RCC 7860 (cell line): ENCODE measurements at places on chromosomes 13 and 19.

DNA sequence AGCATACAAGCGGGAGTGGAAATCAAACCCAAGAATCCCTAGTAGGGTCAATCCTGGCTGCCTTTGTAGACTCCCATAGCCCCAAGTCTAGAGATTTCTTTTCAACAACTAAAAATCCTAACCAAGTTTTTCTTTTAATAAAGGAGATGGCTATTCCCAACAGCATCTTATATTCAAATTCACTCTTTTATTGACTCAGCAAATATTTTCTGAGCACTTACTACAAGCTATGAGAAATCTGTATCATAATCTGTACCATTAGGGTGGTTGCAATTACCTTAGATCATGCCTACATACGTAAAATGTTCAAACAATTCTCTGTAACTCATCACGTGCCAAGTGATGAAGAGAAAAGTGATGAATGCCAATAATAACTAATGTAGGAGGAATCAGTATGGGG lies 54.5 kb downstream of the LNX2 start:
- DNase-seq, result no peak

DNA sequence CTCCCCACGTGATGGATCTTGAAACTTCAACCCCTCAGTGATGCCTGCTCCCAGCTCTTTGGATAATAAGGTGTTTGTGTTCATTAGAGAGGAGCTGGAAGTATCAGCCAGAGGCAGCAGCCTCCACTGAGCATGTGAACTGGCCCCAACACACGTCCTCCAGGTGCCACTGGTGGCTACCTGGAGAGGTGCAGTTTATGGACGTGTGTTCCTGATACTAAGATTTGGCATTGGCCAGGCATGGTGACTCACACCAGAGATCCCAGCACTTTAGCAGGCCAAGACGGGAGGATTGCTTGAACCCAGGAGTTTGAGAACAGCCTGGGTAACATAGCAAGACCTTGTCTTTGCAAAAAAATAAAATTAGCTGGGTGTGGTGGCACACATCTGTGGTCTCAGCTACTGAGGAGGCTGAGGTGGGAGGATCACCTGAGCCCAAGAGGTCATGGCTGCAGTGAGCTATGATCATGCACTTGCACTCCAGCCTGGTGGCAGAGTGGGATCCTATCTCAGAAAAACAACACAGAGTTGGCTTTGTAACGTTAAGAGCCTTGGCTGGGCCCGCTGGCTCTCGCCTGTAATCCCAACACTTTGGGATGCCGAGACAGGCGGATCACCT lies 34.4 kb downstream of the SLC25A42 start:
- no peak for DNase-seq

GRCh38 chr19:32875428-32875827 lies 5.9 kb upstream of the SLC7A9 start:
- no peak for DNase-seq

DNA sequence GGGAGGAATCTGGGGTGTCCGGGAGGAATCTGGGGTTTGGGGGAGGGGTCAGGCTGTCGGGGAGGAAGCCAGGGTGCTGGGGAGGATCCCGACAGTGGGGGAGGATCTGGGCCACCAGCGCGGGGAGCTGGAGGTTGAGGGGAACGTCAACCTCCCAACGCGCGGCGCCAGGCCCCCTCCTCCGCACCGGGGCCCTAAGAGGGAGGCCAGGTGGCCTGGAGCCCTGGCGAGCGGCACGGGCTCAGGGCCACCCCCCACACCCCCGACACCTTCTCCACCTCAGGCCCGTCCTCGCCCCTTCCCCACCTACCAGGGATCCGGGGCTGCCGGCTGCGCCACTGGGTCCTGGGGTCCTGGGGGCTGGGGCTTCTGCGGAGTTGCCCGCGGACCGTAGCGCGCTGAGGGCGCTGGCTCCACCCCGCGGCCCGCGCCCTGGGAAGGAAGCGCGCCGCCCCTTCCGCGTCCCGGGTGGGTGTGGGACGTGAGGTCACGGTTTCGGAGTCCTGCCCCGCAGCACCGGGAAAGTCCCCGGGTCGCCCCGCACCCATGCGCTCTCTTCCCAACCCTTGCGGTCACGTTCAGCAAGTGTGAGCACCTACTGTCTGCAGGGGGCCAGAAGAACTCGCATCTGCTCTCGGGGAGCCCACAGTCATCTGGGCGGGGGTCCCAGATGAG lies at the start of gene TICAM1:
TICAM1 (minus strand) TSS at position 409 of the 675 bp plus-strand sequence. CDS start 13,335 bp downstream, outside the sequence.
- peak; percentile 55 for DNase-seq

- DNase-seq, result peak; percentile 43
These were observed 28.7 kb downstream of the CYP4F2 start for GRCh38 chr19:15869109-15869555.

DNA sequence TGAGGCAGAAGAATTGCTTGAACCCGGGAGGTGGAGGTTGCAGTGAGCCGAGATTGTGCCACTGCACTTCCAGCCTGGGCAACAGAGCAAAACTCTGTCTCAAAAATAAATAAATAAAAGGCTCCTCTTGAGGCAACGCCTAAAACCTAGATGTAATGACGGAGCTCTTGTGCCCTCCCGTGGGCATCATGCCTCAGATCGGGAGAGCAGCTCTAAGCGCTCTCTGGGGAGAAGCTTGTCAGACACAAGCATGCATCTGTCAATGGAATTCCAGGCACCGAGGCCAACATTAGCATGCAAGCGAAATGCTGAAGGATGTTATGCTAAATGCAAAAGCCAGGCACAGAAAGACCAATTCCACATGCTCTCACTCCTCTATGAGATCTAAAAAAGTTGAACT lies 45.6 kb upstream of the MRI1 start:
- DNase-seq, result peak; percentile 26

GRCh38 chr13:21871919-21872318 lies 201.0 kb downstream of the FGF9 start:
- no peak for DNase-seq

DNA sequence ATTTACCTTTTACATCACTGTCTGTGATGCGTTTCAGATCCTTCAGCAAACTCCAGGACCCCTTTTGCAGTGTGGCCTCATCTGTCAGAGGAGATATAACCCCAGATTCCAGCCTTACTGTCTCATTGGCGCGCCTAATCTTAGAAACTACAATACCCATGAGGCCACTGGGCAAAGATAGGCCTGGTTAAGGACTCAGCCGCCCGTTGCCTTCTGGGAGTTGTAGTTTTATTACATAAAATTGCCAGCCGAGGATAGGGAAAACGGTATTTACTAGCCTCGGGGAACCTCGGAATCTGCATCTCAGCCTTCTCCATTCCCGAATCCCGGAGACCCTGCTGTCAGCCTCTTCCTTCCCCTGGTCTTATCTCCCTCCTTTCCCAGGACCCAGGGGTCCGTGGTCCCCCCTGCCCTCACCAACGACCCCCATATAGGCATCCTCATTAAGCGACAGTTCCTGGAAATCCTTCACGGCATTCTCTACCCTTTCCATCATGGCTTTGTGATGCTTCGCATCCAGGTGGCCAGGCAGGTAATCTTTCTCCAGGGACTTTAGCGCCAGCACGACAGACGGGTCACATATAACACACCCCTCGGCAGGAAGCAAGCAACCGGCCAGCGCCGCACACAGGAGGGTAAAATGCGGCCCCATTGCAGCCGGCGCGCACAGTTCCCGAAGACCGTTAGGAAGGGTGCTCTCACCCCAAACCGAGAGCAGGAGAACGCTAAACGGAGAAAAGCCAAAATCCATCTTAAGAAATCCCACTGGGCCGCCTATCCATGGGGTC lies 1.3 kb downstream of the IZUMO1 start:
- peak; percentile 4 for DNase-seq

GRCh38 chr19:43727593-43727853 lies 11.6 kb downstream of the IRGC start:
- no peak for DNase-seq

DNA sequence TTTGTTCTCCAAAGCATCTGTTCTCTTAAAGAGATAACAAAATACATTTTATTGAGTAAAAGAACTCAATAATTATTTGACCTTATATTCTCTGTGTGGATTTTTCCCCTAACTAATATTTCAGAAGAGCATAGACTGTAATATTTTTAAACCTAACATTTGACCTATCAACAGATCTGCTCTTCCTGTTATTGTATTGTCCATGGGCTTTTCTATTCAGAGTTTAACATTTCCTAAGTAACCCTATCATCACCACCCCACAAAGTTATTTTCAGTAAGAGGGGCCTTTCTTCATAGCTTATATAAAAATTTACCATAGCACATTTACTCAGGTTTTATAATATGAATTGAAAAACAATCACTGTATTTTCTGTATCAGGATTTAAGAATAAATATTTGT lies 17.5 kb downstream of the POLR1D start:
- no peak for DNase-seq

- no peak for DNase-seq
These were observed 3.3 kb downstream of the DOT1L start for GRCh38 chr19:2166741-2167738.

DNA sequence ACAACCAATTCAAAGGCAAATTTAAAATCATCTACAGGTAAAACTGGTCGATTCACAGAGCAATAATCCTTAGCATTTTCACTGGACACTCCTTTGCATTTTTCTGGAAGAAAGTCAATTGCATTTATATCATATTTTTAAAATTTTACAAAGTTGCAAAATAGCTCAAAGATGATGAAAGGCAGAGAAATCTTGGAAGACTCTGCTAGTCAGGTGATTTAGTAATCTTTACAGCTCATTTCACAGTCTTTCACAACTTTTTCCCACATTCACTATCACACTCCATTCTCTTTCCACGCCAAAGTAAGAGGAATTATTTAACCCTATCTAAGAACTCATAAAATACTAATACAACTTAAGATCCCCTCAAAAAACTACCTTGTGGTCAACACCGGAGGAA lies 1063.8 kb downstream of the EFNB2 start:
- no peak for DNase-seq

DNA sequence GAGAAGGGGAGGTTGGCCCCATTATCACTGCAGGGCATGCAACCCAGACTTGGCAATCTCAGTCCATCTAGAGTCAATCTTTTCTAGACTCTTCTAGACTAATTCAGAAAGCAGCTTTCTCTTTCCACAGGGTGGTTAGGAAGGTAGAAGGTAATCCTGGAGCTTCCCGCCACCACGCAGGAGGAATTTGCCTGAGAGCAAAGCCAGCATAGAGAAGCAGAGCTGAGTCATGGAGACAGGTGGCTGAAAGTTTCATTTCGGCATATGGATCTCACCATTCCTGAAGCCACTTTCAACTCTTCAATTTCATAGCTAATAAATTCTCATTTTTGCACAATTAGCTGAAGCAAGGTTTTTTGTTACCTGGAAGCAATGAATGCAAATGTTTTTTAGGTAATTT lies 29.0 kb upstream of the FFAR2 start:
- no peak for DNase-seq

GRCh38 chr19:6674868-6675305 lies 4.9 kb upstream of the TNFSF14 start:
- DNase-seq, result peak; percentile 60

GRCh38 chr19:5961969-5962945 lies 15.7 kb downstream of the RANBP3 start:
- DNase-seq, result no peak

DNA sequence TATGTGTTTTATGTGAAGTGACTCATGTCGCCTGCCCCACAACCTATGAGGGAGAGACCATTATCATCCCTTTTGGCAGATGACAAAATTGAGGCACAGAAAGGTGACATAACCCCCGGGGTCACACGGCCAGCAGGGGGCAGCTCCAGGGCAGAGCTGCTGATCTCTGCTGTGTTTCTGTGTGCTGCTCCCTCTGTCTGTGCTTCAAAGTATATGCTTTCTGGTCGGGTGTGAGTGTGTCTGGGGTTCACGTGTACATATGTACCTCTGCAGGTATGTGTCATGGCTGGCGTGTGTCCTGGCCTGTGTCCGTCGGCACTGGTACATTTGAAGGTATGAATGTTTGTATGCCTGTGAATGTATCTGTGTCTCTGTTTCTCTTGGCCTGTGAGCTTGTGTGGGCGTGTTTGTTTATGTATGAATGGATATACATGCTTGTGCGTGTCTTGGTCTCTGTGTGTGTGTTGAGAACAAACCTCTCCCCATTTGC lies 7.1 kb downstream of the LIPE start:
- peak; percentile 50 for DNase-seq

DNA sequence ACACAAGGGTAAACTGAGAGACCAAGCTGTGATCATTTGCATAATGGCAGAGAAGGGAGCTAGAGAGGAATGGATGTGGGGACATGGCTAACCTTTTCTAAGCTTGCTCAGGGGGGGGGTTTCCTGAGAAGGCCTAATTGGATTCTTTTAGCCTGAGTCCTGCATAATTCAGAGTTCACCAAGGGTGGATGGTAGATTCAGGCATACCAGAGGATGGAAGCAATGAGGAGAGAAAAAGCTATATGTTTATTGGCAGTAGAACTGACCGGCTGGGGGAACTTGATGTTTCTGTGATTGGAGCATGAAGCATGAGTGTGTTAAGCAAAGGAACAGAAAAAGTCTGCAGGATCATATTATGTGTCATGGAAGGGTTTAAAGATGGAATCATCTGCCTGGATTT lies 65.9 kb upstream of the KLF12 start:
- no peak for DNase-seq

DNA sequence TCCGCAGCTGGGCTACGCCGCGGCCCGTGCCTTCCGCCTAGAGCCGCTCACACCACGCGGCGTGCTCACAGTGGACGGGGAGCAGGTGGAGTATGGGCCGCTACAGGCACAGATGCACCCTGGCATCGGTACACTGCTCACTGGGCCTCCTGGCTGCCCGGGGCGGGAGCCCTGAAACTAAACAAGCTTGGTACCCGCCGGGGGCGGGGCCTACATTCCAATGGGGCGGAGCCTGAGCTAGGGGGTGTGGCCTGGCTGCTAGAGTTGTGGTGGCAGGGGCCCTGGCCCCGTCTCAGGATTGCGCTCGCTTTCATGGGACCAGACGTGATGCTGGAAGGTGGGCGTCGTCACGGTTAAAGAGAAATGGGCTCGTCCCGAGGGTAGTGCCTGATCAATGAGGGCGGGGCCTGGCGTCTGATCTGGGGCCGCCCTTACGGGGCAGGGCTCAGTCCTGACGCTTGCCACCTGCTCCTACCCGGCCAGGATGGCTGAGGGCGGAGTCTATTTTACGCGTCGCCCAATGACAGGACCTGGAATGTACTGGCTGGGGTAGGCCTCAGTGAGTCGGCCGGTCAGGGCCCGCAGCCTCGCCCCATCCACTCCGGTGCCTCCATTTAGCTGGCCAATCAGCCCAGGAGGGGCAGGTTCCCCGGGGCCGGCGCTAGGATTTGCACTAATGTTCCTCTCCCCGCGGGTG lies 7.4 kb downstream of the DBP start:
- no peak for DNase-seq

DNA sequence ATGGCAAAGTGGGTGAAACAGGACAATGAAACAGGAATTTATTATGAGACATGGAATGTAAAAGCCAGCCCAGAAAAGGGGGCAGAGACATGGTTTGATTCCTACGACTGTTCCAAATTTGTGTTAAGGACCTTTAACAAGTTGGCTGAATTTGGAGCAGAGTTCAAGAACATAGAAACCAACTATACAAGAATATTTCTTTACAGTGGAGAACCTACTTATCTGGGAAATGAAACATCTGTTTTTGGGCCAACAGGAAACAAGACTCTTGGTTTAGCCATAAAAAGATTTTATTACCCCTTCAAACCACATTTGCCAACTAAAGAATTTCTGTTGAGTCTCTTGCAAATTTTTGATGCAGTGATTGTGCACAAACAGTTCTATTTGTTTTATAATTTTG lies 8.6 kb downstream of the CLN5 start:
- no peak for DNase-seq
